T-helper 17 cell (primary cell): ENCODE measurements at places on chromosomes 13 and 19.

GRCh38 chr13:33918199-33918932 lies 100.4 kb downstream of the RFC3 start:
- no peaks in the 10 kb centered on the region for H3K36me3 ChIP-seq
- no peak for DNase-seq
- H3K27ac ChIP-seq: no peak overlapping the region
- no peak overlapping the region for H3K4me3 ChIP-seq
- H3K4me1 ChIP-seq: no peaks in the 10 kb centered on the region

DNA sequence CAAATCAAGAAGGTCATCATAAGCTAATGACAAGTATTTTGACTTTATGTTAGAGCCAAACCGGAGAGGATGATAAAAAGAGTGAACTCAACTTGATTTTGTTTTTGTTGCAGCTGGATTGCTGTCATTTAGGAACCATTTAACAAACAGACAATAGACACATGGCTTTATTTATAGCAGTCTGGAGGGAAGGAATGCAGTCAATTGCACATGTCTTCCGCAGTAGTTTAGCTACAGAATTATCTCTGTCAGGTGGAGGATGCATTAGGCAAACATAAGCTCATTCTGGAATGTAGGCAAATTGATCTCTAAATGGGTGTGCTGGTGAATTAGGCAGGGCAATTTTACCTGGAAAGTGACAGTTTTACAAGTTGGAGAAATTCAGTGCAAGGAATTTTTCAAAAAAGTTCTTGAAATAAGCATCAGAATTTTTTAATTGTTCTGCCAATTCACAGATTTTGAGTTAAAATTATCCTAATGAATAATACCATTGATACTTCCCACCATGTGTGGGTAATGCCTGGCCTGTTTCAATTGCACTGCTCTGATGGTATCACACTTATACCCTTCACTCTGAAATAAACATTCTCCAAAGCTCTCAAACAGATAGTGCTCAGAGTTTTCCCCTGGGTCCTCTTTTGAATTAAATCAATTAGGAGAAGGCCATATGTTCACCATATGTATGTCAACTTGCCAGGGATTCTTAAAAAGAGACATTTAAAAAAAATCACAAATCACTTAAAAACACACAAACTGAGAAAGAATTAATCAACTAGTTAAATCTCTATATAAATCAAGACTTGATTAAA lies 318.3 kb downstream of the NDFIP2 start:
- no peaks in the 10 kb centered on the region for H3K36me3 ChIP-seq
- DNase-seq: no peak
- H3K27ac ChIP-seq: no peak overlapping the region
- no peaks in the 10 kb centered on the region for H3K27me3 ChIP-seq
- no peaks in the 10 kb centered on the region for H3K4me1 ChIP-seq
- no peak overlapping the region for H3K4me3 ChIP-seq

DNA sequence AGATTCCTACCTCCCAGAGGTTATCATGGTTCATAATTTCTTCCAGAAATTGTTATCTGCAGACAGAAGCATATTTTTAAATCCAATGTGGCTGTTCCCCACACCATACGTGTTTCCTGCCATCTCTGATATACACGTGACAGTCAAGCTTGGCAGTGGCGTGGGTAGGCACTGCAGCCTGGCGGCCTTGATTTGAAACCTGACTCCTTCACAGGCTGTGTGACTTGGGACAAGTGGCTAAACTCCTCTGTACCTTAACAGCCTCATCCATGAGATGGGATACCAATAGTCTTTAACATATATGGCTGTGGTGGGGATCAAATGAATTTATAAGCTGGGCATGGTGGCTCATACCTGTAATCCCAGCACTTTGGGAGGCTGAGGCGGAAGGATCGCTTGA lies 33.2 kb downstream of the DPF1 start:
- no peak overlapping the region for H3K4me3 ChIP-seq
- H3K4me1 ChIP-seq: no peaks in the 10 kb centered on the region
- H3K27me3 ChIP-seq: no peaks in the 10 kb centered on the region
- peaks cover 4% of the 10 kb centered on the region for H3K36me3 ChIP-seq

- H3K27me3 ChIP-seq: no peaks in the 10 kb centered on the region
- no peak for DNase-seq
- H3K36me3 ChIP-seq: peaks cover 3% of the 10 kb centered on the region
- peak overlapping the region; percentile 67 for H3K27ac ChIP-seq
Measured at GRCh38 chr19:42088471-42089190, 12.7 kb downstream of the ZNF574 start.

DNA sequence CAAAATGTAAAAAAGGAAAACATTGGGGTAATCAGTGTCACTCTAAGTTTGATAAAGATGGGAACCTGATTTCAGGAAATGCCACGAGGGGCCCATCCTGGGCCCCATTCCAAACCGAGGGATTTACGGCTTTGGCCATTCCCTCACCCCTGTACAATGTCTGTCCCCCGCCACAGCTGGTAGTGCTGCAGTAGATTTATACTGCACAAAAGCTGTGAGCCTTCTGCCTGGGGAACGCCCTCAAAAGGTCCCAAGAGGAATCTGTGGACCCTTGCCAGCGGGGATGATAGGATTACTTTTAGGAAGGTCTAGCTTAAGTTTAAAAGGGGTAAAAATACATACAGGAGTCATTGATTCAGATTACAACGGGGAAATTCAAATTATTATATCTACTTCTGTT lies 173.4 kb upstream of the SGCG start:
- no peaks in the 10 kb centered on the region for H3K4me1 ChIP-seq
- H3K27ac ChIP-seq: no peak overlapping the region
- DNase-seq: no peak
- H3K4me3 ChIP-seq: no peak overlapping the region
- H3K36me3 ChIP-seq: no peaks in the 10 kb centered on the region

DNA sequence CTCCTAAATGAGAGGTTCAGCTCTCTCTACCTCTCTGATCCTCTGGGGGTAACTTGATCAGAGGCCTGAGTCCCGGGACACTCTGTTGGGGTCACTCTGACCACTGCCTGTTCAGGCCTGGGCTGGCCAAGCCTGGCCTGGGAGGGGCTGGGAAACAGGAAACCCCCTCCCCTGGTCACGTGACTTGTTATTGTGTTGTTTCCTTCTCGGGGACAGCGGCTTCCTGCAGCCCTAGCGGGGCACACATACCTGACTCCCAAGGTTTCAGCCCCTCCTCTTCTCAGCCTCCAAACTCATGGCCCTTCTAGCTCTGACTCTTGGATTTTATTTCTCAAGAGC lies at the start of gene USHBP1:
USHBP1 (minus strand) TSS at position 105 of the 339 bp plus-strand sequence. CDS start 446 bp downstream, outside the sequence.
- peak within 1 kb of the TSS; percentile 53 for H3K4me3 ChIP-seq
- DNase-seq: no peak
- peak within 1 kb of the TSS; percentile 41 for H3K27ac ChIP-seq
- peaks cover 15% of the 10 kb centered on the region for H3K4me1 ChIP-seq
- H3K27me3 ChIP-seq: no peaks in the 10 kb centered on the region

GRCh38 chr13:87128491-87128890 lies 542.7 kb upstream of the SLITRK5 start:
- no peaks in the 10 kb centered on the region for H3K36me3 ChIP-seq
- DNase-seq: no peak
- no peaks in the 10 kb centered on the region for H3K27me3 ChIP-seq
- H3K27ac ChIP-seq: no peak overlapping the region
- no peak overlapping the region for H3K4me3 ChIP-seq

DNA sequence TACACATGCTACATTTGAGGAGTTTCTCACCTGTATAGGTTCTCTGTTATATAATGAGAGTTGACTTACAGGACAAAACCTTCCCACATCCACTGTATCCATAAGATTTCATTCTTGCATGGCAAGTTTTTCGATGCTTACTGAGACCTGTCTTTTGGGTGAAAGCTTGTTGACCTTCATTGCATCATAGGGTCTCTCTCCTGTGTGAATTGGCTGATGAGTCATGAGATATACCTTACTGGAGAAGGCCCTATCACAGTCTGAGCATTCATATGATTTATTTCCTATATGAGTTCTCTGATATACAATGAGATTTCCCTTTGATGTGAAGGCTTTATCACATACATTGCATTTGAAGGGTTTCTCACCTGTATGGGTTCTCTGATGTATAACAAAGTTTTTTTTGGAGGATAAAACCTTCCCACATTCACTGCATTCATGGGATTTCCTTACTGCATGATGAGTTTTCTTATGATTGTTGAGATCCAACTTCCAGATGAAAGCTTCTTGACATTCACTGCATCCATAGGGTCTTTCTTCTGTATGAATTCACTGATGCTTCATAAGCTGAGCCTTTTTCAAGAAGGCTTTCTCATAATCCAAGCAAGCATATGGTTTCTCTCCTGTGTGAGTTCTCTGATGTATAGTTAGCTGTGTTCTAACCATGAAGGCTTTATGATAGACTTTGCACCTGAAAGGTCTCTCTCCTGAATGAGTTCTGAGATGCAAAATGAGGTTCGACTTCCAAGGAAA lies 25.7 kb downstream of the ZNF577 start:
- no peak overlapping the region for H3K27ac ChIP-seq
- H3K4me1 ChIP-seq: no peaks in the 10 kb centered on the region
- peaks cover 2% of the 10 kb centered on the region for H3K36me3 ChIP-seq
- DNase-seq: no peak

- no peak overlapping the region for H3K27ac ChIP-seq
- H3K4me1 ChIP-seq: no peaks in the 10 kb centered on the region
- no peaks in the 10 kb centered on the region for H3K36me3 ChIP-seq
- no peaks in the 10 kb centered on the region for H3K27me3 ChIP-seq
Measured at GRCh38 chr13:81577601-81578195, 1236.8 kb upstream of the SPRY2 start.

DNA sequence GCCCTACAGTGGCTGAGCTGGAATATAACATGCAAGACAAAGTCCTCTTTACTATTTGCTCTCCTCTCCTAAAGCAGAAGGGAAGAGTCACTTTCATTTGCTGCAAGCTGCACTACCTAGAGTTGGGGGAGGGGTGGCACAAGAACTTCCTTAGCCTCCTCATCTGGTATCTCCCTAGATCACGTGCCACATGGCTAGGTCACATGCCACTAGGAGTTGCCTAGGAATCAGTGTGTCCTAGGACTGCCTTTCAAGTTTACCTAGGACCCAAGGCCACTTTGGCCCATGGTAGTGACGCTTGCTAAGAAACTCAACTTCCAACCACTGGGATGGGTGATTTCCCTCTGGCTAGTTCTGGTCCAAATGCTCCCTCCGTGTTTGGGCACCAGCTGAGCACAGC lies 625.2 kb downstream of the DIAPH3 start:
- peaks cover 2% of the 10 kb centered on the region for H3K36me3 ChIP-seq
- H3K4me1 ChIP-seq: no peaks in the 10 kb centered on the region
- no peak overlapping the region for H3K27ac ChIP-seq

DNA sequence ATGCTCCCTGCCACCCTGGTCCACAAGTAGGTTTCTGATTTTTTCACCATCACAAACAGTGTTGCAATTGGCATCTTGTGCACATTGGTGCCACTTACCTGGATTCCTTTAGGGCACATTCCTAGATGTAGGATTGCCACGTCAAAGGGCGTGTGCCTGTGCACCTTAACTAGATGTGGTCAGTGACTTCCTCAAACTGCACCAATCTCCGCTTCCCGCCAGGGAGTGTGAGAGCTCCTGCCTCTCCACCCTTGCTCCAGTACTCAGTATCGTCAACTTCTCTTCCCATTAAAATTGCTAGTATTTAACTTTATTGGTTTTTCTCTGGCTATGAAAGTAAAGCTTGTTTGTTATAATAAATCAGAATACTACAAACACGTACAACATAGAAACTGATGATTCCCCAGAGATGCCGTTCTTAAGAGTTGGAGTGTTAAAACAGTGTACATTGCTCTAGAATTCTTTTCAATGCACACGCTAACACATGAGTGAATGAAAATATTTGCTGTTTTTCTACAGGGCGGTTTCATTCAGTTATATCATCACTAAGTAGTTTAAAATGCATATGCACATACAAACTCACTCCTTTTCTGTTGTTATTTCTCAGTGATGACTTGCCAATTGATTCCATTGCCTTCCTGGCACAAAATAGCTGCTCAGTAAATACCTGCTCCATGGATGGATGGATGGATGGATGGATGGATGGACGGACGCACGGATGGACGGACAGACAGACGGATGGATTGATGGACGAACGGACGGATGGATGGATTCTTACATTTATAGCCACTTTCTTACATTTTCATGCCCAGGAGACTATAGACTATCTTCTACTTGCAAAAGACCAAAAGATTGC lies 23.4 kb downstream of the CCNE1 start:
- H3K27me3 ChIP-seq: no peaks in the 10 kb centered on the region
- DNase-seq: no peak
- H3K36me3 ChIP-seq: peaks cover 3% of the 10 kb centered on the region
- no peak overlapping the region for H3K4me3 ChIP-seq
- peaks cover 33% of the 10 kb centered on the region for H3K4me1 ChIP-seq

- H3K36me3 ChIP-seq: peaks cover 24% of the 10 kb centered on the region
- no peak overlapping the region for H3K4me3 ChIP-seq
- no peaks in the 10 kb centered on the region for H3K27me3 ChIP-seq
- no peak for DNase-seq
- H3K4me1 ChIP-seq: peaks cover 27% of the 10 kb centered on the region
Measured at GRCh38 chr19:35162471-35163326, 8.2 kb downstream of the FXYD5 start.

DNA sequence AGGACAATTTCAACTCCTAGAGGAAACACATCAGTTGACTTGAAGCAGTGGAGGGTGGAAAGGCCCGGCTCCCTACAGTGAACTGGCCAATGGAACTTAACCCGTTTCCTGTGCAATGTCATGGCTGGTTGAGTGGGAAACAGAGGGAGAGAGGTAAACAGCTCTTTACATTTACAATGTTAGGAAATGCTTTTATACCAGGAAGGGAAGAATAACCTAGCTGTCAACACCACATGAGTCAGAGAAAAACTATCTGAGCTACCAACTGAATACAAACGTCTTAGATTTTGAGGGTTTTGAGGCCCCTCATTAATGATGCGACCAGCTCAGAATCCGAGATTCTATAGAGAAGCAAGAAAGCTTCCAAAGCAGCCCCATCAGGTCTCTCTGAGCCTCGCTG lies 36.7 kb downstream of the CARD8 start:
- H3K36me3 ChIP-seq: peaks cover 3% of the 10 kb centered on the region
- no peaks in the 10 kb centered on the region for H3K27me3 ChIP-seq
- no peak overlapping the region for H3K27ac ChIP-seq

DNA sequence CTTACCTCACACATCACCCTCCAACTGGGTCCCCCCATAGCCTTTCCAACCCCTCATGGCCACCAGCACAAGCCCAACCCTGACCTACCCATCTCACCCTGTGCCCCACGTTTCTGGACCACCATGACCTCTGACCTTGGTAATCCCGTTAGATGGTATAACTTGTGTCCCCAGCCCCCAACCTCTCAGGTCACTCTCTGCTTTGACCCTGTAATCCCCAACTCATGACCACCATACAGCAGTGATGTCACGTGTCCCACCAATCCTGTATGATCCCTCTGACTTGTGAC lies 8.5 kb downstream of the KLC3 start:
- H3K4me3 ChIP-seq: no peak overlapping the region
- no peaks in the 10 kb centered on the region for H3K4me1 ChIP-seq

- H3K27me3 ChIP-seq: no peaks in the 10 kb centered on the region
- H3K36me3 ChIP-seq: peaks cover 3% of the 10 kb centered on the region
- peak overlapping the region; percentile 97 for H3K4me3 ChIP-seq
- H3K4me1 ChIP-seq: peaks cover 52% of the 10 kb centered on the region
Measured at GRCh38 chr19:12937093-12937926, 1.1 kb upstream of the CALR start.

- no peak overlapping the region for H3K27ac ChIP-seq
- no peaks in the 10 kb centered on the region for H3K27me3 ChIP-seq
- DNase-seq: no peak
- peaks cover 12% of the 10 kb centered on the region for H3K4me1 ChIP-seq
- H3K36me3 ChIP-seq: no peaks in the 10 kb centered on the region
Measured at GRCh38 chr19:34241513-34242337, 12.6 kb upstream of the GARRE1 start.
